Stimulated activated naive B cell treated with anti-CD40 and anti-IgM and Interleukin-4, amounts not matched to agents 10 μg/mL and 1 μg/mL and 100 μg/mL, for 72 hours (primary cell): ENCODE measurements at places on chromosomes 2 and 18.

- DNase-seq, result no peak
Observed at GRCh38 chr18:6653880-6654279, 75.6 kb upstream of the ARHGAP28 start.

- DNase-seq, result peak; percentile 69
Observed at GRCh38 chr2:102082571-102083392, 59.8 kb upstream of the IL1R1 start.

DNA sequence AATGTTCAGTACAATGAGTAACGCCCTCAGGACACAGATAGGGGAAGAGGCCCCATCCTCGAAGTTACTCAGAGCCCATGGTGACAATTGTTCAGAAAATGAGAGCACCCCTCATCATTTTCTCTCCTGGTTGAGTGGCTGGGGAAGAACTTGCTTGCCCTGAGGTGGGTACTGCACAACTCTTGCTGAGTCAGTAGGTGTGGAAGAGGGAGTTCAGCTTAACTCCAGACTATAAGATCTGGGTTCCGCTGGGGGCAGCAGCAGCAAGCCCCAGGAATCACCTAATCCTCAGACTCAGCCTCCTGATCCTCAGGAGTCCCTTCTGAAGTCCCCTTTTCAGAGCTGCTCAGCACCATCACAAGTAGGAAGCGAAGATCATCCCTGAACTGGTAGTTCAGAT lies 123.7 kb downstream of the PIEZO2 start:
- no peak for DNase-seq

GRCh38 chr2:67701011-67701410 lies 303.9 kb downstream of the ETAA1 start:
- DNase-seq, result no peak

GRCh38 chr18:77032181-77032701 lies 100.3 kb downstream of the MBP start:
- DNase-seq, result no peak

- DNase-seq, result no peak
Observed at GRCh38 chr18:59001721-59002120, 137.0 kb downstream of the ZNF532 start.

DNA sequence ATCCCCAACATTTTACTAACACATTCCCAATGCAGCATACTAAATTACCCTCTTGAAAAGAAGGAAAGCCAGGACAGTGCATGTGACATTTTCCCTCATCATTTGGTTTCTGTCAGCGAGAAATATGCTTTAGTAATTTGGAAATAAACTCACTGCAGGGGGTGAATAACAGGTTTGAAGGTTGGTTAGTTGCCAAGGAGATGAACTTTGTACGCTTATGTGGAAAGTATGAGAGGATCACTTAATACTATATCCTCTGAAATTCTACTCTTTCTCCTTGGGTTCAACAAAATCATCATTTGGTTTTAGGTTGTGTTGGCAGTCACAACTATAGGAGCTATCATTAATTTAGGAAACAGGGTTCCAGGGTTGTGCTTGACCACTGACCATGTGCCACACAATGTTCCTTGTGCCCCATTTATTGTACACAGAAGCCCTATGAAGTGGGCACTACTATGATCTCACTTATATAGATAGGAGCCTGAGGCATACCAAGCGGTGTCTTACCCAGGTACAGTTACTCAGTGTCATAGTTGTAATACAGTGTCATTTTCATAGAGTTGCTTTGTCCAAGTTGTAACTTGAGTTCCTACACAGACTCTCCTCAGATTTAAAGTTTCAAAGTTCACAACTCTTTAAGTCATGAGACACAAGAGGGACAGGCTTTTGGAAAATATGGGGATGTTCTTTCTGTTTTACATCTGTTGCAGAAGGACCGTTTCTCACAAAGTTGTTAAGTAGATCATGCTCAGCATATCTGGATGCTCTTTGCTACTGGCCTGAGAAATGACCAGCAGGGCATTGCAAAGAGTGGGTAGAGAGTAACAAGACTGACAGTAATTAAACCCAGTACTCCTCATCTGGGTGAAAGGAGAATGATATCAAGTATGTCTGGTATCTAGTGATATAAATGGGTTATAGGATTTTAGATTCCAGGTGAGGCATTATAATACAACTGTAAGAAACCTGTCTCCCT lies 91.8 kb downstream of the MAP4K4 start:
- no peak for DNase-seq

GRCh38 chr2:179655627-179656026 lies 205.8 kb downstream of the ZNF385B start:
- no peak for DNase-seq

- DNase-seq, result no peak
Observed at GRCh38 chr2:23235292-23235691, 149.7 kb upstream of the KLHL29 start.

DNA sequence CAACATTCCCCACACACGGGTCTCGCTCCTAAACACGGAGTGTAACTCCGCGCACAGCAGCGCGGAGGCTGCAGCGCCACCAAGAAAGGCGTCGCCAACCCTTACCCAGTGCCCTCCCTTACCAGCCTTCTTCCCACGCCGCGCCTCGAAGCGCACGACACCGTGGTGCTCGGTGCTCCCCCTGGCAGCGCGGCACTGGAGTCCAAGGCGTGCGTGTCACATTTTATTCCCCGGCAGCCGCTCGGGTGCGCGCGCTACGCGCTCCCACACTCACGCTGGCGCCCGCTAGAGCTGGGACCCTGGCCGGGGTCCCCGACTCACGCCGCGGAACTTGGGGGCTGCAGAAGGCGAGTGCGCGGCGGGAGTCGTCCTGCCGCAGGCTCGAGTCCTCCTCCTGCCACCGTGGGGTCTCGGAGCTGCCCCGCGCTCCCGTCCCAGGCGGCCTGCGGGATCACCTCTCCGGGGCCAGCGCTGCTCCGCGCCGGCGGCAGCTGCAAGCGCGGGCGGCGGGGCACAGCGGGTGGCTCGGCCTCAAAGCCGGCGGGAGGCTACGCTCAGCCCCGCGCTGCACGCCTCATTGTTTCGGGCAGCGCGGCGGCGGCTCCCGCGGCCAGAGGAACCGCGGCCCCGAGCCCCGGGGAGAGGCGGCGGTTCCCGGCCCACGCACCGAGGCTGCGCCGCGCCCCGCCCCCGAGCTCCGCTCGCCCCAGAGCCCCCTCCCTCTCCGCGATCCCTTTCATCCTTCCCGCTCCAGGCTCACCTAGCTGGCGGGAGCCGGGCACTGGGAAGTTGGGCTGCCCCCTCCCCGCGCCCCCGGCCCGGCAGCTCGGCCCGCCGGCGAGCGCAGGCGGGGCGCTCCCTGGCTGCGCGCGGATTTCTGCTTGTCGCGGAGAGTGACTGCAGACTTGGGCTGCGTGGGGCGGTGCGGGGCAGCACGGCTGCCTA lies at the start of gene ST6GAL2:
TSS of gene ST6GAL2 (minus strand) at position 197 of the 945 bp plus-strand sequence. CDS start 42,190 bp downstream, outside the sequence.
- DNase-seq, result no peak

GRCh38 chr2:198762441-198762840 lies 695.3 kb downstream of the SATB2 start:
- DNase-seq, result no peak

- no peak for DNase-seq
Observed at GRCh38 chr2:163878718-163879117, 142.9 kb upstream of the FIGN start.

GRCh38 chr2:189131991-189132390 lies 47.6 kb downstream of the COL5A2 start:
- DNase-seq, result no peak

- no peak for DNase-seq
Observed at GRCh38 chr18:79851950-79852349, 54.2 kb downstream of the KCNG2 start.
